ENCODE measurements at places on chromosomes 2 and 18. TPM values are rescaled to one million over a fixed set of nuclear protein-coding genes. Genes with fewer than 3 reads are reported as not detected.
A peak's percentile ranks its signal among the peaks of the same experiment; 100 is the strongest.

DNA sequence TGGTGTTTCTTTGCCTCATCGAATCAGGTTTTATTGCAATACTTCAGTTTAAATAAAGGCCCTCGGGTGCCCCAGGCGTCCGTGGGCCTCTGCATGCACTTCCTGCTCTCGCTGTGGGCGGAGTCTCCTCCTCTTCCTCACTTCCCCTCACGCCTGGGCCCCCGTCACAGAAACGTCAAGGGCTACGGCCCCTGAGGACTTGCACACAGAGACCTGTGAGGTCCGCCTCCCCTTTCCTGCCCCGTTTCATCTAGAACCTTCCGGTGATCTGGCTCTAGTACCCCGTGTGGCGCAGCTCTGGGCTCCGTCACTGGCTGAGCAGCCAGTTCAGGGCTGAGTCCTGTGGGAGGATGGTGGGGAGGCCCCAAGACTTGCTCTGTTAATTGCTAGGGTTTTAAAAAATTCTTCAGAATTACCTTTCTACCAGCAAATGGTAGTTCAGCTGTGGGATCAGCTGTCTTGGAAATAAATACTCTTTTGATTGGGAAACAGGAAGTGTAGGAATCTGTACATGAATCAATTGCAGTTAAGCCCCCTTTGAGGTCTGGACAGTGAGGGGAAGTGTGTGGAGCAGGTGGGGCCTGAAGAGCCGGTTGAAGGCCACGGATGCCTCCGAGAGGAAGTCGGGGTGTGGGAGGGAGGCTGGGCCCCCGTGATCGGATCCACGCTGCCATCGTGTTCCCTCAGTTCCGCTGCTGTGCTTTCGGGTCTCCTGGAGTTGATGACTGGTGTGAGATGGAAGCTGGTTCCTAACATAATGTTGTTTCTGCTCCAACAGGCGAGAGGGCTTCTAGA is 10.2 kb downstream of the NFATC1 start:
- DNase-seq, result peak; percentile 97

- no peak for DNase-seq
These were observed 254.9 kb downstream of the ZNF521 start for GRCh38 chr18:25097057-25097456.

DNA sequence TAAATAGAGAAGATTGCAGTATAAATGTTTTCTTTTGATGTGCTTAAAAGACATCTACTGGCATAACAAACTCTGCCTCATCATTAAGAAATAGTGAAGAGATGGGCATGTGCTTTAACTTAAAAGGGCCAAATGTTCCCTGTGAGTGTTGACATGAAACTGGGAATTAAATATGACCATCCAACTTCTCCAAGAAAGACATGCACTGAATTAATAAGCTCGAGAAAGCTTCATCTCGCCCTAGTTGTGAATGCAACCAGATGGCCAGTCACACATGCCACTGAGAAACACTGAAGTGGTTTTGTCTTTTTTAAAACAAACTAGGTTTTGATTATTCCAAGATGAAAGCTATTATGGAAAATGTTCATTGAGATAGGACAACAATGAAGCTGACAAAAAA is 479.2 kb downstream of the RIT2 start:
- no peak for DNase-seq

DNA sequence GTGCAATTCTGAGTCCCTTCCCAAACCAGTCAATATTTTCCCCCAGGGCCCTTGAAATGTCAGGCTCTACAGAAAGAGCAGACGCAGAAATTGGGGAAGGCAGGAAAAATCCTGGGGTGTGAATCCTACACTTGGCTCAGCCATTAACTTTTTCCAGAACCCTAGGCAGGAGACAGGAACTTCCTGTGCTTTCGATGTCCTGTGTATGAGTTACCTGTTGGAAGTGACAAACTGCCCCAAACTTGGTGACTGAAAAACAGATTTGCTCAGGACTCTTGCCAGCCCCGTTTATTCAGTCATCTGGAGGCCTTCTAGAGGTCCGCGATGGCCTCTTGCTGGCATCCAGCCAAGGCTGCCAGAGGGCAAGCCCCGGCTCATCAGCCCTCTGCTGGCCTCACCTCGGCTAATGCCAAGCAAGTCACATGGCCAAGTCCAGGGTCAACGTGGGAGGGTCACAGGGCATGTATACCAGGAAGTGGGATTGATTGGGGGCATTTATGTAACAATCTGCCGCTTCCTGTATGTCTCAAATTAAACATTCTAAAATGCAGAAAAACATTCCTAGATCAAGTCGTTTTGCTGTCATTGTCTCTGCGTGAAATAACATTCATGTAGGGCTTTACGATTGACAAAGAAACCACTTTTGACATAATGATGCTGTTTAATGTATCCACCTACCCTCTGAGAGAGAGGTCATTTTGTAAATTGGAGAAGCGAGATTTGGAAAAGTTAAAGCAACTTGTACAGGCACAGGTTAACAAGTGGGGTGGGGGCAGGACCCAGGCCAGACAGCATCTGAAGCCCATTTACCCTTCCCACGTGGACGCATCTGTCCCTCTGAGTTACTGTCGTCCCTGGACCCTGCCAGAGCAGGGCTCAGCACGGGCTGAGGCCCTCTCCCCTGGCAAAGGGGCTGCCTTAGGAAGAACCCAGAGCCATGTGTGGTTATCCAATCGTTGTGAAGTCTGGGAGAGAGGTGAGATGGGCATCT is 179.4 kb downstream of the INHBB start:
- no peak for DNase-seq

- DNase-seq, result no peak
These were observed 64.8 kb upstream of the PID1 start for GRCh38 chr2:229335877-229336346.

- no peak for DNase-seq
These were observed 190.6 kb downstream of the TNS1 start for GRCh38 chr2:217812170-217812569.

DNA sequence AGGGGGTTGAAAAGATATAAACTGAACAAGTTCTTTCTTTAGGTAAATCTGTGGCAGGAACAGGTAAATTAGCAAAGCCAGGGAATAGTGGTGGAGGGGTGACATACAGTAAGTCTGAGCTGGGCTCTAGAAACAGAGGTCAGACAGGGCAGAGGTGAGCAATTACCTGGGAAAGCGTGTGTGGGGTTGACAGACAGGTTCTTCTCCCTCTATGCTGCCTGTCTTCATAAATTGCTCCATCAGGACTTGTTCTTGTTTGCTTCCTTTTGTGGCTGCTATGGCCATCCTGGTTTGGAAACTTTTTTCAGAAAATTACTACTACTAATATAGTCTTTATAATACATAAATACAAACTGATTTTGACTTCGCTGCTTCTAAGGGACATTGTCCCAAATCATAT is 3.4 kb upstream of the ANKRD12 start:
- no peak for DNase-seq

DNA sequence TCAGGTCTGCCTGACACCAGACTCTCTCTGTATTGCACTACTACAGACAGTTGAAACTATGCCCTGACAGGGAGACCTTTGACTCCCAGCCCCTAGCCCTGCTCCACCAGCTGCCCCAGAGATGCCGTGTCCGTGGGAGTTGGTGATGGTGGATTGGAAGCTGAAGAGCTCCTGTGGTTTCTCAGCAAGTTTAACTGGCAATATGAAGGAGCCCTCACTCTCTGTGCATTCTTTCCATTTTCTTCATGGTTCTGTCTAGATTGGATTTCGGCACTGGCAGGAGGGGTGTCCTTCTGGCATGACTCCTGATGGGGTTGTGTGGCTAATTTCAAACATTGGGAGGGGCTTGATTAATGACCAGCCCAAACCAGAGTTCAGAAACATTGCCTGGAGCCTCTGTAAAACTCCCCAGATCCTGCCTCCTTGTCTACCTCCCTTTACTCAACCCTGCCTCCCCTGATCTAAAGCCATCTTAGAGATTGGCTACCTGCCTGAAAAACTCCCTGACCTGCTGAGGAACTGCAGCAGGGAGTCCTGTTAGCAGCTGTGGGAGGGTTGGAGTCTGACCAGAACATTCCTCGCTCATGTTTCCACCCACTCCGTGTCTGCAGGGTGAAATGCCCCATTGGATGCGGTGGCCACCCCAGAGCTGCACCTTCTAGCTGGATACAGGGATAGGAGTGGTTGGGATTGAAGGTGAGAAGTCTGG is 206.9 kb upstream of the SPRED2 start:
- no peak for DNase-seq

- no peak for DNase-seq
These were observed 102.5 kb upstream of the LTBP1 start for GRCh38 chr2:32844253-32844652.

GRCh38 chr2:220178991-220179695 is 551.7 kb downstream of the SLC4A3 start:
- DNase-seq, result no peak

DNA sequence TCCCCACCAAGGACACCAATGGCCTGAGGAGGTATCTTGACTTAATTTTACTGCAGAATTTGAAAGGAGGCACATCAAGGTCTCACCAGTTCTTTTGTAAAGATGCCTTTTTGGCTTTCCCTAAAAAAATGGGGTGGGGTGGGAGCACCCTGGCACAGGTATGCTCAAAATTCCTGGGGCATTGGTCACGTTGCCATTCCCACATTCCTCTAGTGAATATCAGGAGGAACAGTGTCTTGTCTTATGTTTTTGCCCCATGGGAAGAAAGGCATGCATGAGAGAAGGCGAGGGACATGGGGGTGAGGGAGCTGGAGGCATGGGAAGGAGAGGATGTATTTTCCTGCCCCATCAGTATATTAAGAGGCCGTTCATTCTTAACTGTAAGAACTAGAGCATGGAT is 275.3 kb downstream of the CMPK2 start:
- no peak for DNase-seq

GRCh38 chr2:70608373-70608772 is 54.7 kb upstream of the TGFA start:
- DNase-seq, result no peak

DNA sequence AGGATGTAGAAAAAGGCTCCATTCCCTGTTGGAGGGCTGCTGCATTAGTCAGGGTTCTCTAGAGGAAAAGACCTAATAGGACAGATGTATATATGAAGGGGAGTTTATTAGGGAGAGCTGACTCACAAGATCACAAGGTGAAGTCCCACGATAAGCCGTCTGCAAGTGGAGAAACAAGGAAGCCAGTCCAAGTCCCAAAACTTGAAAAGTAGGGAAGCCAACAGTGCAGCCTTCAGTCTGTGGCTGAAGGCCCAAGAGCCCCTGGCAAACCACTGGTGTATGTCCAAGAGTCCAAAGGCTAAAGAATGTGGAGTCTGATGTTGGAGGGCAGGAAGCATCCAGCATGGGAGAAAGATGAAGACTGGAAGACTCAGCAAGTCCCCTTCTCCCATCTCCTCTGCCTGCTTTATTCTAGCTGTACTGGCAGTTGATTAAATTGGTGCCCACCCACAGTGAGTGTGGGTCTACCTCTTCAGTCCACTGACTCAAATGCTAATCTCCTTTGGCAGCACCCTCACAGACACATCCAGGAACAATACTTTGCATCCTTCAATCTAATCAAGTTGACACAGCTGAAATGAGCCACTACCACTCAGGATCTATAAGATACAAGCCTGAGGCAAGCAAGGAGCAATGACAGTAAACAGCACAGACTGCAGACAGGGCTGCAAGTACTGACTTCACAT is 30.0 kb upstream of the ATG16L1 start:
- DNase-seq, result no peak

GRCh38 chr2:149430743-149431736 is 100.7 kb downstream of the LYPD6 start:
- no peak for DNase-seq

GRCh38 chr18:44424645-44425035 is 256.0 kb upstream of the SETBP1 start:
- DNase-seq, result no peak

GRCh38 chr2:164561991-164562390 is 59.3 kb downstream of the GRB14 start:
- DNase-seq, result no peak

GRCh38 chr18:55031576-55031975 is 72.3 kb upstream of the CCDC68 start:
- no peak for DNase-seq

- no peak for DNase-seq
These were observed 11.0 kb upstream of the DUSP2 start for GRCh38 chr2:96156011-96156820.

- DNase-seq, result no peak
These were observed 116.6 kb downstream of the MTX2 start for GRCh38 chr2:176385838-176386237.

GRCh38 chr2:126719191-126719832 is 63.4 kb downstream of the GYPC start:
- no peak for DNase-seq

GRCh38 chr2:132449868-132450267 is 33.3 kb downstream of the GPR39 start:
- no peak for DNase-seq

GRCh38 chr18:66497351-66497750 is 106.5 kb downstream of the CDH19 start:
- DNase-seq, result no peak

DNA sequence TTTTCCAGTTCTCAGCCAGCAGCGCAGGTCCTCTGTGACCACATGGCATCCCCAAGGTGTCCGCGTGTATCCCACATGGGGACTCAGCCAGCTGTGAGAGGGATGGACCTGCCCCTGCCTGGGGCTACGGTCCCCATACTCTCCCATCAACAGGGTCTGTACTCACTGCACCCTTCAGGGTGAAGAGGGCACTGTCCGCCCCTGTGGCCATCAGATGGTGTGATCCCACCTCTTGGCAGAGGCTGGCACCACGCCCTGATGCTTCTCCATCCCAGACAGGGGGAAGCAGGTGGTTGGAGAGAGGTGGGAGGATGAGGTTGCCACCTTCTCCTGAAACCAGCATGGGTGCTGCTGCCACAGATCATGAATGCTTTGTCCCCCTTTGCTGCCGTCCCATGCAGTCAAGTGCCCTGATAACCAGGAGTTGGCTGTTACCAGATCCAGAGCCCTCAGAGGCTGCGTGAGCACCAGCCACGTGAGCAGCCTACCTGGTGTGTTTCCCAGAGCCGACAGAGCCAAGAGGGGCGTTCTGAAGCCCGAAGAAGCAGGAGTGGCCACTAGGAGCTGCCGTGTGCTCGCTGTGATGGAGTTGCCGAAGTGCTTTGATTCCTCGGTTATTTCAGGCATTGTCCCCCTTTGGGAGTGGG is 93.9 kb downstream of the SH3RF3 start:
- no peak for DNase-seq

GRCh38 chr2:11281186-11281585 is 63.2 kb downstream of the ROCK2 start:
- no peak for DNase-seq

- DNase-seq, result no peak
These were observed 70.3 kb downstream of the CHST9 start for GRCh38 chr18:27114842-27115241.

FBXO36 gene
- polyA plus RNA-seq, result 1.2 TPM

ALKAL2 gene
- polyA plus RNA-seq, result 0.18 TPM

CCDC178 gene
- not detected for polyA plus RNA-seq

PAIP2B gene
- 2.8 TPM for polyA plus RNA-seq

DCC gene
- not detected for polyA plus RNA-seq

CFAP53 gene
- polyA plus RNA-seq, result not detected

ANO7 gene
- polyA plus RNA-seq, result 0.32 TPM

IL37 gene
- polyA plus RNA-seq, result not detected

TIGD1 gene
- 23.8 TPM for polyA plus RNA-seq

HOXD13 gene
- not detected for polyA plus RNA-seq

SKOR2 gene
- not detected for polyA plus RNA-seq

FAM124B gene
- polyA plus RNA-seq, result not detected

FBXO48 gene
- 0.49 TPM for polyA plus RNA-seq

IL36B gene
- not detected for polyA plus RNA-seq

TANC1 gene
- polyA plus RNA-seq, result 0.22 TPM

NCKAP5 gene
- not detected for polyA plus RNA-seq

Measured in naive thymus-derived CD4-positive, alpha-beta T cell (primary cell).